ENCODE measurements at places on chromosomes 7 and 10. TPM values are rescaled to one million over a fixed set of nuclear protein-coding genes. Genes with fewer than 3 reads are reported as not detected.

DNA sequence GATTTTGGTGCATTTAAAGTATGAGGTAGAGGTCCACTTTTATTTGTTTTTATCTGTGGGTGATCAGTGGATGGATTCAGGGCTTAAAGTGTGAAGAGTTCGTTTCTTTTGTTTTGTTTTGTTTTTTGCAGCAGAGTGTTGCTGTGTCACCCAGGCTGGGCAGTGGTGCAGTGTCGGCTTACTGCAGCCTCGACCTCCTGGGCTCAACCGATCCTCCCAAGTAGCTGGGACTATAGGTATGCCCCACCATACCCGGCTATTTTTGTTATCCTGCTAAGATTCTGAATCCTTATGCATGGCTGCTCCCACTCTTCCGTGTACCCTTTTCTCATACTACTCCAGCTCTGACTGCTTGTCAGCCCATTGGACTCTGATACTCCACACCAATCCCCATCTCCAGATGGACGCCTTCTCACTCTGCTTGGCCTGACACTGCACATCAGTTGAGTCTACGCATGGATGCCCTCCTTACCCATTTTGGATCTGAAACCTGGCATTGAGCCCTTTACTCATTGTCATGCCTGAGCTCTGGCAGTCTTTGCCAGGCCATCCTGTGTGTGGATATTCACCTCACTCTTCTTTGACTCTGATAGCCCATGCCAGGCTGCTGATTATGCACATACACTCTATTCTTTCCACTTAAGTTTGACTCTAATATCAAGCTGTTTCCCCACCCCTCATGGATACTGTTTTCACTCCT, 119.5 kb downstream of the CCSER2 start:
- no peak for DNase-seq

- no peak for DNase-seq
Observed at GRCh38 chr7:79968894-79969293, 165.7 kb upstream of the GNAI1 start.

GRCh38 chr7:156549636-156550035, 90.9 kb upstream of the RNF32 start:
- no peak for DNase-seq

DNA sequence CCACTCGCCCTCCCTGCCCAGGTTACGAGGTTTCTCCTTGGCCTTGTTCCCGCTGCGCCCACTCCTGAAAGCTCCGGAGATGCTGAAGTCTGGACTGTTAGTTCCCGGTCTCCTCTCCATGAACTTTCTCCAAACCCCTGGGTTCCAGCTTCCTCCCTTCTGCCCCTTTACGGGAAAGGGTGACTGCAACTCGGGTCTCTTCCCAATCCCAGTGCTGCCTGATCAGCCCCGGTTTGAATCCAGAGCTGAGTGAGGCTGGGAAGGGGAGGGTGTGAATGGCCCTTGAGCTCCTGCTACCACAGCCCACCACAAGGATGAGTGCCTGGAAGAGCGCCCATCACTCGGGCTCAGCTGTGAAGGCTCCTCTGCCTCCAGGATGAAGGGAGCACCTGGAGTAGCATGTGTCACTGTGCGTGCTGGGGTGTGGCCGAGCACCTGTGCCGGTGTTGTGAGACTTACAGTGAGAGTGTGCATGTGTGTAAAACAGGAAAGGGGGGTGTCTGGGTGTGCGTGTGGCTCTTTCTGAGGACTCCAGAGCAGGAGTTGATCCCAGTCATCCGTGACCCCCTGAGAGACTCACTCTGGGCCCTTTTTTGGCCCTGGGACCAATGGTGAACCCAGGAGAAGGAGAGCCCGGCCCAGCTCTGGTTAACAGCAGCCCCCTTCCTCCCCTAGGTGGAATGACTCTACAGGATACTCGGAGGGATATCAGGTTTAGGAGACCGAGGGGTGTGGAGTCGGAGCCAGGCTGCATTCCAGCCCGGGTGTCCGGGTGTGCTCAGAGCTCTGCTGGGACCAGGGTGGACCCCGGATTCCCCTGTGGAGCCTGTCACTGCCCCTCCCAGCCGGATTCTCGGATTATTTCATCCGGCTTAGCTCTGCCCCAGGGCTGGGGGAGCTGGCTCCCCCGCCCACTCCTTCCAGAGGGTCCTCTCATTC, 1.1 kb upstream of the ZNF467 start:
- no peak for DNase-seq

DNA sequence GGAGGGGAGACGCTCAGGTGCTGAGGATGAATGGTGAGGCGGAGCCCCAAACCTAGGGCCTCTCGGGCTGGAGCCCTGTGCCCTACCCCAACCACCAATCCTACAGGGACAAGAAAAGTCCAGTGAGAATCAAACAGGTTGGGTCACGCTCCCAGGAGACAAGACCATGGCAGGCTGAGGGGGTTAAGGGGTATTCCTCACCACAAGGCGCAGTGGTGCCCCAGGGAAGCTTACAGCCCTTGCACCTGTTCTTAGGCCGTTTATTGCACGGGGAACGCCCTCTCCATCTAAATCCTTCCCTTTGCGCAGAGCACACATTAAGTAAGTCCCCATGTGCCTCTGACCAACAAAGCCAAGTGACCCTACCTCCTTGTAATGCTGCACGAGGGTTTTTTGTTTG, 3.5 kb downstream of the FZD9 start:
- no peak for DNase-seq

EPHB6 gene
- total RNA-seq = 25.3 TPM

- no peak for DNase-seq
Observed at GRCh38 chr7:7190142-7190541, 7.8 kb downstream of the C1GALT1 start.
